Progenitor cell of endocrine pancreas (in vitro differentiated cells): ENCODE measurements at places on chromosomes 11 and 22.
A peak's percentile ranks its signal among the peaks of the same experiment; 100 is the strongest.

GRCh38 chr11:11213117-11213516 lies 139.9 kb downstream of the CSNK2A3 start:
- DNase-seq = no peak
- no peaks in the 10 kb centered on the region for H3K36me3 ChIP-seq
- peaks cover 10% of the 10 kb centered on the region for H3K27me3 ChIP-seq
- H3K27ac ChIP-seq = peak overlapping the region; percentile 18

GRCh38 chr22:43376765-43377547 lies 33.8 kb upstream of the SCUBE1 start:
- DNase-seq = no peak
- H3K27ac ChIP-seq = no peak overlapping the region
- peaks cover 6% of the 10 kb centered on the region for H3K36me3 ChIP-seq

DNA sequence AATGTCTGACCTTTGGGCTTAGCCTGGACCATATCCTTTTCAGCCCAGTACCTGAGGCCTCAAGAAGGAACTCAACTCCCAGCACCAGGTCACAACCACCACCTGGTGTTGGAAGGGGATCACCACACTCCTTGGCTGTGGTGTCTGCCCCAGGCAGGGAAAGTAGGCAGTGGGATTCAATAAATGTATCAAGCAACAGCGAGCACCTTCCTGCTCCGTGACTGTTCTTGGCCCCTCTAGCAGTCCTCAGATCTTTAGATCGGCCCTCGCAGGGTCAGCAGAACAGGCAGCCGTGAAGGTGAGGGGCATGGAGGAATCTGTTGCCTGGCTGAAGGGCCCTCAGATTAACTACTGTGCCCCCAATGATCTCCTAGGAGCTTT lies 15.9 kb downstream of the ARFGAP2 start:
- no peak for DNase-seq
- peaks cover 8% of the 10 kb centered on the region for H3K4me1 ChIP-seq
- no peak overlapping the region for H3K4me3 ChIP-seq
- no peak overlapping the region for H3K27ac ChIP-seq

GRCh38 chr22:23772315-23772648 lies 367 bp upstream of the MMP11 start:
- H3K27ac ChIP-seq = peak overlapping the region; percentile 74
- no peaks in the 10 kb centered on the region for H3K36me3 ChIP-seq
- no peak for DNase-seq
- no peaks in the 10 kb centered on the region for H3K27me3 ChIP-seq

DNA sequence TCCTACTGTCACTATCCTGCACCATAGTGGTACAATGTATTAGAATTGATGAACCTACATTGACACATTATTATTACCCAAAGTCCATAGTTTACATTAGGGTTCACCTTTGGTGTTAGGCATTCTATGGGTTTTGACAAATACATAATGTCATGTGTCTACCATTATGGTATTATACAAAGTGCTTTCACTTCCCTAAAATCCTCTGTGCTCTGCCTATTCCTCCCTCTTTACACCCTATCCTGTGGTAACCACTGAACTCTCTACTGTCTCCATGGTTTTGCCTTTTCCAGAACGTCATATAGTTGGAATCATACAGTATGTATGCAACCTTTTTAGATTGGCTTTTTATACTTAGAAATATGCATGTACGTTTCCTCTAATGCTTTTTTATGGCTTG lies 51.5 kb downstream of the CCDC15 start:
- no peak overlapping the region for H3K4me3 ChIP-seq
- H3K27ac ChIP-seq = no peak overlapping the region
- peaks cover 16% of the 10 kb centered on the region for H3K36me3 ChIP-seq

- no peak overlapping the region for H3K4me3 ChIP-seq
- no peaks in the 10 kb centered on the region for H3K36me3 ChIP-seq
- DNase-seq = no peak
- H3K27ac ChIP-seq = no peak overlapping the region
These were observed 76.5 kb upstream of the SNX19 start for GRCh38 chr11:130992788-130993187.

GRCh38 chr11:21810650-21811049 lies 382.2 kb upstream of the ANO5 start:
- H3K27ac ChIP-seq = no peak overlapping the region
- H3K36me3 ChIP-seq = no peaks in the 10 kb centered on the region
- H3K4me3 ChIP-seq = no peak overlapping the region
